T47D (cell line): ENCODE measurements at places on chromosomes 2 and 18.

DNA sequence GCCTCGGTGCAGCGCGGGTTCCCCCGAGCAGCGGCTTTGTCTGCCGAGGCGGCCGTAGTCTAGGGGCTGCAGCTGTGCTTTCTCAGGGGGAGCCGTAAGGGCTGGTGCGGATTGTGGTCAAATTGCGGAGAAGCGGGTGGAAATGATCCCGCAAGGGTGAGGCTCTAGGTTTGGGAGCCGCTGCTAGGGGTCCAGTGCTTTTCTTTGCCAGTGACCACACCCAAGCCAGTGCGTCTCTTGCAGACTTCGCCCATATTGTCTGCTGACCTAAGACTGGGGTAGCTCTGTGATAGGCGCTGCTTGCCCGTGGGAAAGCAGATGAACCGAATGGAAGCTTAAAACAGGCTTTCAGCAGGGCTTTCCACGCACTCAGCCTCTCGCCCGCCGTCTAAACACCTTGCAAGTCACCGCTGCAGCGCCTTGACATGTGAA is 2.1 kb downstream of the DPYSL5 start:
- no peak for DNase-seq

DNA sequence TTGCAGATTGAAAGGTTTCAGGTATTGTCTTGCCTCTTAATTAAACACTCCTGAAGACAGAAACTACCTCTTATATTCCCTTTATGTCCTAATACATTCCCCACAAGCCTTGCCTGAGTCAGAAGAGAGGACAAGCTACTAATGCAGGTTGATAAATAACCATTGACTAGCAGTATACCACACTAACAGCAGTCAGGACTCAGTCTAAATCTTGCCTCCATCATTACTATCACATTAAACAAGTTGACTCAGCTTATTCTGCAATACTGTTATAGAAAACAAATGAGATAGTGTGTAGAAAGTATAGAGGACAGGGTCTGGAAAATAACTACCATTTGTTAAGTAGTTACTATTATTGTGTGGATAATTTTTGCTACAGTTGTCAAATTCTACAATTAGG is 63.8 kb downstream of the TTC21B start:
- no peak for DNase-seq

DNA sequence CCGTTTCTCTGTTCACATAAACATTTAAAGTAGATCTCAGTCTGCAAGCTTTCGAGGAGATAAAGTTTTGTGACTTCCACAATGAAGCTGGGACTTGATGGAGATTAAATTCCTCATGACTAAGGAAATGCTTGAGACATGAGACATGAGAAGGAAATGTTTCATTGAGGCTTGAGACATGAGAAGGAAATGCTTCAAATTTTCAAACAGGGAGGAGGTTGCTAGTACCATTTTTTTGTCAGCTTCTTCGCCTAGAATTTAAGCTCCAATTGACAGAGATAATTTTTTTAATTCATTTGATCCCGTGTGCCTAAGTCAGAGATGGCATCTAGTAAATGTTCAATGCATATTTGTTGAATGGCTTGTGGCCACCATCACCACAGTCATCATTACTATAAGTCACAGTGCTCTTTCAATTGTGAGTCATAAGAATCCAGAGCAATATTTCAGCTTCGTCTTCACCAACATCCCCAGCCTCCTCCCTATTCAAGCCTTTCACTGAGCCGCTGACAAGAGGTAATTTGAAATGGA is 543 bp upstream of the MARCHF4 start:
- DNase-seq = no peak

DNA sequence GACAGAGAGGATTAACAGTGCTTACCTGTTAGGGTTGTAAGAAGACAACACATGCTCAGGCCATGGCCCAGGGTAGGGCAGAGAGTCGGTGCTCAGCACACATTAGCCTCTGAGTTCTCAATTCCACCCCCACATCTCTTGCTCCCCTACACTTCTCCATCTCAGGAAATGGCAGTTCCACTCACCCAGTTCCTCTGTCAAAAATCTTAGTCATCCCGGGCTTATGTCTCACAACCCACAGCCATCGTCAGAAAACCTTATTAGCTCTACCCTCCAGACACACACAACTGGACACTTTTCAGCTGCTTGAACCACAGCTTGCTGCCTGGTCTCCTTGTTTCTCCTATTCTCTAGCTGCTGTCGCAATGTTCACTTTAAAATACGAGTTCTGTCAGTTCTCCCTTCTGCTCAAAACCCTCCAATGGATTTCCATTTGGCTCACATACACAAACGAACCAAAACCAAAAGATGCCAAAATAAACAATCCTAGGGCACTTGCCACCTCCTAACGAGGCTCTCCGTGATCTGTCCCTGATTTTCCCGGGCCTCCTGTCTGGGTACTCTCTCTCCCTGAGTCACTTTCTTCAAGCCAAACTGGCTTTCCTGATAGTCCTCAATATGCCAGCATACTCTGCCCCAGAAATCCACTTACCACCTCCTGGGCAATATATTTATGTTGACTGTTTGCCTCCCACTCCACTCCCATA is 89.7 kb downstream of the KCTD1 start:
- DNase-seq = no peak

DNA sequence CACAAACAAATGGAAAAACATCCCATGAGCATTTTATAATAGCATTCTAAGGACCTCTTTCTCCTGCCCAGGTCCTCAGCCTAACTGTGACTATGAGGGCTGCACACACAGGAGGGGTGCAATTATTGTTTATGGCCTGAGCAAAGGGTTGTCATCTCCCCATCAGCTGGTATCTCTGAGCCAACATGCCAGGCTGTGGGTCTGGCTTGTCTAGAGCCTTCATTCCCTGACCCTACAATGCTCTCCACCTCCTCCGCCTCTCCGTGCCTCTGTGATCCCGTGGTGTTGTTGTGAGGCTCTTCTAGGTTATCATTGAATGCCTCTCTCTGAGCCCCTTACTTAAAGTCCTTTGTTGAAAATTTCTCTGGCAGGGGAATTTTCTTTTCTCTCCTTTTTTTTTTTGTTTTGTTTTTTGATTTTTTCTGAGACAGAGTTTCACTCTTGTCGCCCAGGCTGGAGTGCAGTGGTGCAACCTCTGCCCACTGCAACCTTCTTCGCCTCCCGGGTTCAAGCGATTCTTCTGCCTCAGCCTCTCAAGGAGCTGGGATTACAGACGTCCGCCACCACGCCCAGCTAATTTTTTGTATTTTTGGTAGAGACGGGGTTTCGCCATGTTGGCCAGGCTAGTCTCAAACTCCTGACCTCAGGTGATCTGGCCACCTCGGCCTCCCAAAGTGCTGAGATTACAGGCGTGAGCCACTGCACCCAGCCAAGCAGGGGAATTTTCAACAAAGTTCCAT is 126.4 kb downstream of the SMAD7 start:
- DNase-seq = no peak
